ENCODE measurements at places on chromosomes 16 and 17.

DNA sequence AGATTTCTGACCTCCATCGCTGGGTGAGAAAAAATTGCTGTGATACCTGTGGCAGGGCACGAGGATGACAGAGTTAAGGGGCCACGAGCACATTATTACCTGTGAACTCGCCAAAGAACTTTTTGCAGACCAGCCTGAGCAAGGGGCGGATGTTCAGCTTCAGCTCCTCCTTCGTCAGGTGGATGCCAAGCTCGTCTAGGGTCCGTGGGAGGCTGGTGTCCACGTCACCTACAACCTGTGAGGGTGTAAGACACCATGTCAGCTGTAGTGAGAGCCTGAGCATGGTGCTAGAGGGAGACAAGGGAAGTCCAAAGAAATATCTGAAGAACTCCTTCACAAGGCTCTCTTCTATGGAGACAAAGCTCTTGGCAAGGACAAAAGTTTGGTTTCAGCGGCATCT, 17.1 kb downstream of the HIGD1B start:
- no peak for DNase-seq

GRCh38 chr16:28482026-28482425, 9.8 kb downstream of the CLN3 start:
- no peak for DNase-seq

GRCh38 chr17:34601416-34601815, 22.0 kb downstream of the TMEM132E start:
- DNase-seq, result no peak

GRCh38 chr16:11698271-11698689, 30.0 kb downstream of the SNN start:
- DNase-seq, result no peak

DNA sequence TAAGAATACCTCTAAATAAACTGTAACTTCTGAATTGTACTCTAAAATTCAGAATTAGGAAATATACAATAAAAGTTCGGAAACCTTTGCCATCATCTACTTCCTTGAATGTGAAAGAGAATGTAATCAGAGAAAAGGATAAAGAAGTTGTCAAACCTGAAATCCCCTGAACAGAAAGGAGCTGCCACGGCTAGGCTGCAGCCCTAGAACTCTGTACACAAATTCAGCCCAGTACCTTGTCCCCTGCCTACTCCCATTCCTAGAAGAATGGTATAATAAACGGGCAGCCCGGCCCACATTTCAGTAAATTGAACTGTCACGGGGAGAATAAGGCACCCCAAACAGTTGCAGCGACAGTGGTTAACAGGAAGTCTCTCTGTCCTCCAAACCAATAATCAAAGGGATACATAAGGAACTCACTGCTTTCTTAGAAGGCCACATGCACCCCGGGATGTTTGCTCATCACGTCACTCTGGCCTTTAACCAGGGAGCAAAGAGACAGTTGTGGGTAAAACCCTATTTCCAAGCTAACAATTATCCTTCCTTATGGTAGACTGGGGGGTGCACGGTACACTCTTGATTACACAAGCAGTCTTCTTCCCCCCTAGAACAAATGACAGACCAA, 24.3 kb upstream of the RFFL start:
- DNase-seq, result peak; percentile 70

- no peak for DNase-seq
These were observed 41.7 kb downstream of the ANKFY1 start for GRCh38 chr17:4221899-4222659.

DNA sequence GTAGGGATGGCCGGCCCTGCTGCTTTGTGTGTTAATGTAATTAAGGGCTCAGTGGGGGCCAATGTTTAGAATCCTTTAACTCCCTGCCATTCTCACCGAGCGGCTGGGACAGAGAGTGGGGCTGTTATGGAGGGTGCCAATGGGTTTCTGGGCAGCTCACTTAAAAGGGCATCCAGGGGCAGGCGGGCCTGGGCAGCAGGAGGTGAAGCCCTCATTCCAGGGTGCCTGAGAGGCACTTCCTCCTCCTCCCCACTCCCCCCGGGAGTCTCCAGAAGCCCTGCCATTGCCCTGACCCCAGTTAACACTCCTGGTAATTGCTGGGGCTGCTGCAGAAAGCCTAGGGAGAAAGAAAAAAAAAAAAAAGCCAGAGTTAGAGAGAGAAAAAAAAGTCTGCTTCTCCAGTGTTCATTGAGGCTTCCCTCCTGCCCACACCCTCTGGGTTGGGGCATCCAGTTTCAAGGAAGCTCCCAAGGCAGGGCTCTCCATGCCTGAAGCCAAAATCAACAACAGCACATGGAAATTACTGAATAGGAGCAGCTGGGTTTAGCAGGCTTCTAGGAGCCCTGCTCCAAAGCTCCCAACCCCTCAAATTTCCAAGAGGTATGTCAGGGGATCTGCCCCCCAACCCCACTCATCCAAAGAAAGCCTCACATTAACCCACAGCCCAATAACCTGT, 28.0 kb downstream of the CUEDC1 start:
- DNase-seq, result peak; percentile 64

DNA sequence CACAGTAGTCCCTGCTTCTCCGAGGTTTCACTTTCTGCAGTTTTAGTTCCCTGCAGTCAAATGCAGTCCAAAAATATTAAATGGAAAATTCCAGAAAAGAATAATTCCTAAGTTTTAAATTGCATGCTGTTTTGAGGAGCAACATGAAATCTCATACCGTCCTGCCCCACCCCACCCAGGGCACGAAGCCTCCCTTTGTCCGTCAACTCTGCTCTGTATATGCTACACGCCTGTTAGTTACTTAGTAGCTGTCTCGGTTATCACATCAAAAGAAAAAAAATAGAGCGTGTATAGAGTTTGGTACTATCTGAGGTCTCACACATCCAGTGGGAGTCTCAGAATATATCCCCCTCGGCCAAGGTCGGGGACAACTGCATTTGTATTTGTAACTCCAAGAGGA, 129.4 kb upstream of the NOL11 start:
- no peak for DNase-seq

DNA sequence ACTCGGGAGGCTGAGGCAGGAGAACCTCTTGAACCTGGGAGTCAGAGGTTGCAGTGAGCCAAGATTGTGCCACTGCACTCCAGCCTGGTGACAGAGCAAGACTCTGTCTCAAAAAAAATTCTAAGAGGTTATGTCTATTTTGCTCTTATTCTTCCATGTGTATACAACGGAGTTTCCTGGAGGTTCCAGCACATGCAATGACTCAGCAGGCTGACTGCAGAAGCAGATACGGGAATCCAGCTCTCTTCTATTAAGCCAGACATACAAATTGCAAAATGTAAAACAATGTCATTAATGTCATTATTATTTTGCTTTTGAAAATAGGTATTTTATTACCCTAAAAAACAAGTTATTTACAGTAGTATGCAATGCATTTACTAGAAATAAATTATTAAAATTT, 18.4 kb downstream of the MIEF2 start:
- DNase-seq, result no peak

GRCh38 chr17:41140360-41141131, at the start of gene KRTAP4-6:
KRTAP4-6 (minus strand) TSS chr17:41140544; CDS start chr17:41140487, 57 bp downstream.
- no peak for DNase-seq

DNA sequence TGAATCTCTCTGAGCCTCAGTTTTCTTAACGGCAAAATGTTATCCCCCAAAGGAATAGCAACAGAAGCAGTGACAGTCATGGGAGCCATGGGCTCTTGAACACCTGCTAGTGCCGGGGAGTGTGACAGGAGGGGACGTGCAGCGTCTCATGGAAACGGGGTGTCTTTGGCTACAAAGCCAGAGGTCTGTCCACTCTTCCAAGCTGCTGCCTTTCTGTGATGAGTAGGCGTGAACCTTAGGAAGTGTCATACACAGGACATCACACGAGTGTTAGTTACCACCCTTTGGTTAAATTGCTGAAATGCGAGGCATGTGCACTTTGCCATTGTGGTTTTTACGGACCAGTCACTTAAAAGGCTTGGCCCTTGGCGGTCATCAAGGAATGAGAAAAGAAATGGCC, 93.4 kb downstream of the IRF8 start:
- no peak for DNase-seq

- DNase-seq, result no peak
These were observed 13.7 kb downstream of the HIC1 start for GRCh38 chr17:2068519-2069051.

DNA sequence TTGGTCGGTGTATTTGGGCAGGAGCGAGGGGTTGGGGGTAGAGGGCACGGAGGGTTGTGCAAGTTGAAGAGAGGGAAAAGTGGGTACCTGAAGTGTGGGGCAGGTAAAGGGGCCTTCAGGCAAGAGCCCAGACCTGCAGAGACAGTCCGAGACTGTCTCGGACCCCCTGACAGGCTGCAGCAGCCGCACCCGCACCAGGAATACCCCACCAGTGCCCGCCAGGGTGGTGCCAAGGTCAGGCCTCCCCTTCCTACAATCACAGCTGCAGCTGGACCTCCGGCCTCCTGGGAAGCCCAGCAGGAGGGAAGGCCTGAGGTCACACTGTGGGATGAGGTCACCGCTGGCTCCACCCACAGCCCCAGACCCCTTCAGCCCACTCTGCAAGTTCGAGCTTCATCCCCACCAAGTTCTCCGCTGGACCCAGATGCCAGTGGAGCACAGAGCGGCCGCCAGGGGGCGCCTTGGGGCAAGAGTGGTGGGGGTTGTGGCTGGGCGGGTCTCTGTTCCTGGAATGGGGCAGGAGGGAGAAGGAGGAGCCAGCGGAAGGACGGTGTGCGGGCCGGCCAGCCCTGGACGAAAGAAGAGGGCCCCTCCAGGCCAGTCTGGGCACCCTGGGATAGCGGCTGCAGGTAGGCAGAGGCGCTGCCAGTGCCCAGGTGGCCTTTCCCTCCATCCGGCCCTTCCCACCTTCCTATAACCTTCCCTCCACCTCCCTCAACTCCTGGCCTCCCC, at the start of gene HSD3B7:
TSS of gene HSD3B7 (plus strand) at position 539 of the 732 bp plus-strand sequence. CDS start 452 bp downstream, outside the sequence.
- DNase-seq, result peak; percentile 88

DNA sequence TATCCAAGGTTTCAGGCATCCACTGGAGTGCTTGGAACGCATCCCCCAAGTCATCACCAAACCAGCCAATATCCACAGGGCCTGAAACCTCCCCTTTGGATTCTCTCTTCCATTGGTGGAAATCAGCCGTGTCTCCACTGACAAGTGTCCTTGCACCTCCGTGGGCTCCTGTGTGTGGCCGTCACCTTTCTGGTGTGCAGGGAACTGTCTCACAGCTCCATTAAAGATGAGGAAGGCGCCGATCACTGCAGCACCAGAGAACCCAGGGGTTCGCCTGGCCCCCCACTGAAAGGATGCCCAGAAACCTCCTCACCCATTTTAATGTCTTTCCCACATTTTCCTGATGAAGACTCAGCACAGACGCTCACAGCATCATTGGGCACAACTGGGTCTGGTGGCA, 17.8 kb upstream of the METRNL start:
- no peak for DNase-seq

GRCh38 chr17:46092991-46093390, 93.9 kb downstream of the STH start:
- DNase-seq, result no peak

DNA sequence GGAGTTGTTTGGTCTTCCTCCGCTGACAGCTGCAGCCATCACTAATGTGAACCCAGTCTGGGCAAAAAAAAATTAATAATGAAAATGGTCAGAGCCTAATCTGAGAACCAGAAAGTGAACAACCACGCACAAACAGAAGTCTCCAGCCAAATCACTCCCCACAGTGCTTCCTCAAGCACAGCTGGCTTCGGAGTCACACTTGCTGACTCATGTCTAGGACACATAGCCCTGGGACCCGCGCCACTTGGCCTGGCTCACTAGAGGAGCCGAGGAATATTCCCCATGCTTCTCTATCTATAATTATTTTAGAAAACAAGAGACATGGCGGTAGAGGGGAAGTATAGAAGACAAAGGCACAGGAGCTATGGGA, 109.1 kb downstream of the ZFHX3 start:
- DNase-seq, result no peak

DNA sequence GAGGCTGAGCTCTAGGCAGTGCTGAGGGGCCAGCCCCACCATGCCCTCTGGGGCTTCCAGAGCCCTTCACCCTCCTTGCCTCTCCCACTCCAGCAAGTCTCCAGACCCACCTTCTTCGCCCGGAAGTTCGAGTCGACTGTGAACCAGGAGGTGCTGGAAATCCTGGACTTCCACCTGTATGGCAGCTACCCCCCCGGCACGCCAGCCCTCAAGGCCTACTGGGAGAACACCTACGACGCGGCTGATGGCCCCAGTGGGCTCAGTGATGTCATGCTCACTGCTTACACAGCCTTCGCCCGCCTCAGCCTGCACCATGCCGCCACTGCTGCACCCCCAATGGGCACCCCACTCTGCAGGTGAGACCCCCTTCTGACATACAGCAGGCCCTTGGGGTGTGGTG, 10.5 kb downstream of the XYLT2 start:
- DNase-seq, result no peak

GRCh38 chr17:17921192-17922069, 50.8 kb downstream of the TOM1L2 start:
- DNase-seq, result peak; percentile 57

GRCh38 chr16:56424404-56424764, 961 bp downstream of the AMFR start:
- no peak for DNase-seq

GRCh38 chr16:86579268-86580062, 1.1 kb downstream of the FOXL1 start:
- DNase-seq, result no peak

DNA sequence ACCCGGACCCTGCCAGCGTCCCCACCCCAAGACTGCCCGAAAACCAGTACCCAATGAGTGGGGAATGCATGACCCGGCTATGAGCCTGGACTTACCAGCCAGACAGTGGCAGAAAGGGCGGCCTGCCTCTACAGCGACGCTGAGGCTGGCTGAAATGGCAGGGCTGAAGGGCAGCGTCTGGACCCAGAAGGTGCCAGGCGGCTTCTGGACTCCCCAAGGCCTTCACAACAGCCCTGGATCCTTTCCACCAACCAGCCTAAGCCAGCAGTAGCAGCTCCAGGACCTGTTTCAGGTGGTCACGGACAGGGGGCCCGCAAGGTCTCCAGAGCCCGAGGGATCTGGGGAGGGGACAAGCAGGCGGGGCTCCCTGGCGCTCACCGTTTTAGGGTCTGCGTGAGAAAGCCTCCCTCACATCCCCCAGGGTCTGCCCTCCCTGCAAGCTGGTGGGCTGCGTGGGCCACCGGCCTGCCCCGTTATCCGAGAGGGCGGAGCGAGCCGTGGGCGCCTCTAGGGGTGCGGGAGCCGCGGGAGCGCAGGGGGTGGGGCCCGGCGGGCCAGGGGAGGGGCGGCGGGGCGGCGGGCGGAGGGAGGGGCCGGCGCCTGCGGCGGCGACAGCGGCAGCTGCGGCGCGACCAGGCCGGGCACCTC, at the start of gene RIPOR1:
TSS of gene RIPOR1 (plus strand) at position 608 of the 648 bp plus-strand sequence. CDS start 9,618 bp downstream, outside the sequence.
- DNase-seq, result peak; percentile 63

GRCh38 chr16:55323637-55324271, at the start of gene IRX6:
IRX6 (plus strand) TSS chr16:55324203; CDS start chr16:55325092, 889 bp downstream.
- peak; percentile 58 for DNase-seq

- no peak for DNase-seq
These were observed 7.7 kb downstream of the MTHFSD start for GRCh38 chr16:86547286-86547685.

GRCh38 chr17:35900708-35901480, 20.7 kb upstream of the CCL5 start:
- no peak for DNase-seq

DNA sequence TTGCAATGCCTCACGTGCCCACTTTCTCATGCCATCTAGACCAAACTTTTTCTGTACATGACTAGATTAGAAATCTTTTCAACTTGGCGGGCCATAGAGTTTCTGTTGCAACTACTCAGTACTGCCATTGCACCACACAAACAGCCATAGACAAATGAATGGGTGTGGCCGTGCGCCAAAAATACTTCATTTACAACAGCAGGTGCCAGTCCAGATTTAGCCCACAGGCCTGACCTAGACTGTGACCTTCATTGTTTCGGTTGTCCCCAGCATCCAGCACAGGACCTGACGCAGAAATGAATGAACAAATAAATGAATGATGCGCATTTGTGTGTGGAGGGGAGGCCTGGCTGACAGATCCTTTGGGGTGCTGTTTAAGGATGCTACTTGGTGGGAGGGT, 14.3 kb upstream of the PDK2 start:
- DNase-seq, result no peak

- DNase-seq, result no peak
These were observed 95.6 kb downstream of the SMG6 start for GRCh38 chr17:2207815-2208515.

Data from T47D (cell line).